ENCODE measurements at places on chromosomes 5 and 9.

- no peak for DNase-seq
These were observed 819.4 kb downstream of the NR2F1-AS1 start for GRCh38 chr5:92761585-92761984.

GRCh38 chr5:116371935-116372334, 202.7 kb downstream of the SEMA6A start:
- no peak for DNase-seq

DNA sequence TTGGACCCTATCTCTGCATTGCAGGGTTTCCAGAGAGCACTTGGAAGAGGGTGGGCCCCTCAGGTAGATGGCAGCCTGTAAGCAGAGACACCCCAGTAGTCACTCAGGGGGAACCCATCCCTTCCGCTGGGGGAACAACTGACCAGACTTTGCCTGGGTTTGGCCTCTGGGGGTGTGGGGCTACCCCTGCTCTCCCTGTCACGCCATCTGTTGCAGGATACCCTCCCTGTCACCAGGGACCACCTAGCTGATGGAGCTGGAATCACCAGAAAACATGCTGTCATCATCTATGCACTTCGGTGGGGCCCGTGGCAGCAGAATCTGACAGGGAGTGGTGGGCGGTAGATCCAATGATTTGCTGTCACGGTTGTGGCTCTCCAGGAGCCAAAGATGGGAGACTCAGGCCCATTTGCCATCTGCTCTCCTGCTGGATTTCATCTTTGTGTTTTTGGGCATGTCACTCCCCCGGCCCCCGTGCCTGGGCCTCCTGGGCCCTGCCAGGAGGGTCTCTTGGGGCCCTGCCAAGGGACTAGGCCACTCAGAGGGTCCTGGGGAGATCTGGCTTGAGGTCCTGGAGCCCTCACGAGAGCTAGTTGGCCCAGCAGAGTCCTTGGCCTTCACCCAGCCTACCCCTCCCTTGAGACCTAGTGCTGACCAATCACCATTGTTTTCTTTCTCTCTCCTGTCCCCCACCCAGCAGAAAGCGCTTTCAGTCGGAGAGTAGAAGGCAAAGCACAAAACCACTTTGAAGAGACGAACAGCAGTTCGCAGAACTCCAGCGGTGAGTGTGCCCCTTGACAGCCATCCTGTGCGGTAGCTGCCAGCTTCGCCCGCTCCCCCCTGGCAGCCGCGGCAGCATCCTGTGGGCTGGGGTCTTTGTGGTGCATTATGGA, 45.9 kb downstream of the AMBP start:
- DNase-seq, result no peak

DNA sequence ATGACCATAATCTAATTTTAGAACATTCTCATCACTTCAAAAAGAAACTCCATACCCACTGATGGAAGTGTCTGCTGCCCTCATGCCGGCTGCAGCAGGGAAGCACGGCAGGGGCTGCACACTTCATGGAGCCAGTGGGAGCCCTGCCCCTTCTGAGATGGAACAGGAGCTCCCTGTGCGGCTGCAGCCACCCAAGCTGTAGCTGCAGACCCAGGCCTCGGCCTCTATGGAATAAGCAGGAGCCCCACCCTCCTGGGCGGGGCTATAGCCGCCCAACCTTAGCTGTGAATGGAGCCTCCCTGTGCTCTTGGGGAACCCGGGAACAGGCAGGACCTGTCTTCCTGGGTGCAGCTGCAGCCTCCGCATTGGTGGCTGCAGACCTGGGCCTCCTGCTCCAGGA, 128.5 kb downstream of the NUDT12 start:
- DNase-seq, result no peak

DNA sequence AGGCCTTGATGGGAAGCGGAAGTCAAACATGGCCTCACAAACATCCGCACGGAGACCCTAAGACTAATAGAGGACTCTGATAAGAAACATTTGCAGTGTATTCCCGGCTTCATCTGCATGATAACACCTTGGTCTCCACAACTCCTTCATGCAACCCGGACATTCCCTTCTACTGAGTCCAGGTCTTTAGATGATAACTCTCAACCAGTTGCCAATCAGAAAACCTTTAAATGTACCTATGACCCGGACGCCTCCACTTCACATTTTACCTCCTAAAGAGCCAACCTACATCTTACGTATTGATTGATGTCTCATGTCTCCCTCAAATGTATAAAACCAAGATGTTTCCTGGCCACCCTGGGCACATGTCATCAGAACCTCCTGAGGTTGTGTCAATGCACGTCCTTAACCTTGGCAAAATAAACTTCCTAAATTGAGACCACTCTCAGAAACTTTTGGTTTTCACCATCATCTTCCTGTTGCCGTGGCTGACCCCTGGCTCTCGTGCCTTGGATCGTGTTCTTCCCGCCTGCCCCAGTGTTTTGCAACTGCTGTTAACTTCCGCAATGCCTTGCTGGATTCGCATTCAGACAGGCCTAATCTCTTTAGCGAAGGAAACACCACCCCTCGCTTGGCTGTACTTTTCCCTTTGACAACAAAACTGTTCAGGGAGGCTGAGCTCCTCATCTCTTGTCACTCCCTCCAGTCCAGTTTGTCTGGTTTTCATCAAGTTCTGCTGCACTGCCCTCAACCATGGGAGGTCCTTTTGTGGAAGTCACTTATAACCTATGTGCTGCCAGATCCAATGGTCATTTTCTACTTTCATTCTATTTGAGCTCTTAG, 1.1 kb upstream of the DAP start:
- no peak for DNase-seq

- no peak for DNase-seq
These were observed 1.2 kb downstream of the MTAP start for GRCh38 chr9:21803649-21804048.

- no peak for DNase-seq
These were observed 197.0 kb downstream of the ADCY2 start for GRCh38 chr5:7592910-7593309.

- DNase-seq, result no peak
These were observed 15.8 kb downstream of the CNTFR start for GRCh38 chr9:34573599-34574325.

GRCh38 chr9:117523531-117524153, 108.8 kb upstream of the ASTN2 start:
- no peak for DNase-seq
